ENCODE measurements at places on chromosomes 13 and 19.
A peak's percentile ranks its signal among the peaks of the same experiment; 100 is the strongest.

GRCh38 chr13:104011505-104012241 lies 945.5 kb upstream of the SLC10A2 start:
- no peak for DNase-seq

GRCh38 chr19:55673889-55674288 lies 1.1 kb upstream of the EPN1 start:
- DNase-seq, result no peak

- DNase-seq, result peak; percentile 83
Measured at GRCh38 chr13:98488736-98489135, 88.2 kb downstream of the STK24 start.

DNA sequence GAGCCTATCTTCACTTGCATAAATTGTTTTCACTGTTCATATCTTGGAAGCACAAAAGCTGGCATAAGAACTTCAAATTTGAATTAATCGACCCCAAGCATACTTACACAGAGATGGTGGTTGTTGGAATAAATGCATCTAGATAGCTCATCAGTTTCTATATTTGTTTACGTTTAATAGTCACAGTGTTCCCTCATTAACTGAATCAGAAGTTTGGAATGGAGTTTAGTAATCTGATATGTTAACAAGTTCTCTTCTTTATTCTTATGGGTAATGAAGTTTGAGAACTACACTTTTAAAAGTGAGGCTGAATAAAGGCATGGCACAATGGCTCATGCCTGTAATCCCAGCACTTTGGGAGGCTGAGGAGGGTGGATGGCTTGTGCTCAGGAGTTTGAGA lies 886.7 kb upstream of the PCDH20 start:
- no peak for DNase-seq

- DNase-seq, result no peak
Measured at GRCh38 chr19:29264897-29265296, 51.9 kb upstream of the UQCRFS1 start.

DNA sequence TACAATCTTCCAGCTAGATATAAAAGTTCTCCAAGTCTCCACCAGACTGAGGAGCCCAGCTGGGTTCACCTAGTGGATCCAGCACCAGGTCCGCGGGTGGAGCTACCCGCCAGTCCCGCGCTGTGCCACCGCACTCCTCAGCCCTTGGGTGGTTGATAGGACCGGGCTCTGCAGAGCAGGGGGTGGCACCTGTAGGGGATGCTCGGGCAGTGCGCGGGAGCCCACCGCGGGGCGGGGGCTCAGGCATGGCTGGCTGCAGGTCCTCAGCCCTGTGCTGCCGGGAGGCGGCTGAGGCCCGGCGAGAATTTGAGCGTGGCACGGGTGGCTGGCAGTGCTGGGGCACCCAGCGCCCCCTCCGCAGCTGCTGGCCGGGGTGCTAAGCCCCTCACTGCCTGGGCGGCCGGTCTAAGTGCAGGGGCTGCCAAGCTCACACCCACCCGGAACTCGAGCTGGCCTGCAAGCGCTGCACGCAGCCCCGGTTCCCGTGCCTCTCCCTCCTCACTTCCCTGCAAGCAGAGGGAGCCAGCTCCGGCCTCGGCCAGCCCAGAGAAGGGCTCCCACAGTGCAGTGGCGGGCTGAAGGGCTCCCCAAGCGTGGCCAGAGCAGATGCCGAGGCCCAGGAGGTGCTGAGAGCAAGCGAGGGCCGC lies 542.8 kb upstream of the PCDH9 start:
- no peak for DNase-seq

DNA sequence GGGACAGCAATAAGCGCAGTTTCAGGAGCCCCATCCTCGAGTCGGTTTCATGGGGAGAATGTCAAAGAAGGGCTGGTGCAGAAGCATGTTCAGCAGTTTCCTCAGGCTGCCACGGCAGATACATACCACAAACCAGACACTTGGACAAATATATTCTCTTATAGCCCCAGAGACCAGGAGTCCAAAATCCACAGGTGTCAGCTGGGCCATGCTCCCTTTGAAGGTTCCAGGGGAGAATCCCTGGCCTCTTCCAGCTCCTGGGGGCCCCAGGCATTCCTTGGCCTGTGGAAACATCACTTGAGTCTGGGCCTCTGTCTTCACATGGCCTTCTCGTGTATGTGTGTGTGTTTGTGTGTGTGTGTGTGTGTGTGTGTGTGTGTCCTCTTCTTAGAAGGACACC lies 164.1 kb downstream of the UQCRFS1 start:
- no peak for DNase-seq

DNA sequence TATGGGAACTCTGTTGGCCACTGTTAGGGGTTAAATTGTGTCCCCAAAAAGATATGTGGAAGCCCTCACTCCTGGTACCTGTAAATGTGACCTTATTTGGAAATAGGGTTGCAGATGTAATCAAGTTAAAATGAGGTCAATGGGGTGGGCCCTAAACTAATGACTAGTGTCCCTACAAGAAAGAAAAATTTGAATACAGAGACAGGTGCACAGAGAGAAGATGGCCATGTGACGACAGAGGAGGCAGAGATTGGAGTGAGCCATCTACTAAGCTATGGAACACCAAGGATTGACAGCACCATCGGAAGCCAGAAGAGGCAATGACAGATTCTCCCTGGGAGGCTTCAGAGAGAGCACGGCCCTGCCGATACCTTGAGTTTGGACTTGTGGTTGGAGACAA lies 16.5 kb downstream of the POU2F2 start:
- peak; percentile 53 for DNase-seq

GRCh38 chr19:17560205-17560595 lies 4.8 kb downstream of the COLGALT1 start:
- no peak for DNase-seq

GRCh38 chr13:50527612-50528509 lies 315.6 kb downstream of the DLEU7 start:
- DNase-seq, result peak; percentile 33

DNA sequence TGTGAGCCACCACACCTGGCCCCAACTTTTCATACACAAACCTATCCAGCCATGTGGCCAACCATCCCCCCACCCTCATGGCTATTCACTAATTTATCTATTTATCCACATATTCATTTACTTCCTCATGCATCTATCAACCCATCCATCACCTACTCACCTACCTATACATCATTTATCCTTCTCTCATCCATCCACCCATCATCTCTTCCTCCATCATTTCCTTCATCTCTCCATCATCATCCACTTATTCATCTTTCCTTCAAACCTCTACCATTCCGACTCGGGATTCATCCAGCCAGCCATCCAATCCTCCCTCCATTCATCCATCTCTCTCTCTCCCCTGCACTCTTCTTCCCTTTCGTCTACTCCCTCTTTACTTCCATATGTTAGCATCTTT lies 54.6 kb downstream of the RYR1 start:
- DNase-seq, result no peak

DNA sequence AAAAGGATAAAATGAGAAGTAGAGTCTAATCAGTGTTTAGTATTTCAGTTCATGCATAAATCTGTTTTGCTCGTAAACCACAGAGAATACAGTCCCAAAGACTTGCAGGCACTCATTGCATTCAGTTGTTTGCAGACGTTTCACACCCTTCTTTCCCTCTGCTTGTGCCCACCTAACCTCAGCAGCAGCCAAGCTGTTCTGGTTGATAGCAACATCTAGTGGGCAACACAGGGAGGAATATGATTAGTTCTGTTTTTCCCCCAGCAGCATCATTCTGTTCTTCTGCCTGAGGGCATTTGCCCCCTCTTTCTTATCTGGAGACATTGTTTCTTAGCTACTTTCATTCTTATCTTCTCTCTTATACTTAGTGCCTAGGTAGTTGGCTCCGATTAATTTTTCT lies 135.6 kb downstream of the PAN3 start:
- peak; percentile 40 for DNase-seq

- peak; percentile 55 for DNase-seq
Measured at GRCh38 chr19:2426611-2427428, 566 bp downstream of the TIMM13 start.

GRCh38 chr19:47991191-47991808 lies 670 bp downstream of the BSPH1 start:
- DNase-seq, result no peak

Data from OCI-LY7 (cell line).